Hepatic stellate cell (primary cell): ENCODE measurements at places on chromosomes 2 and 18.

DNA sequence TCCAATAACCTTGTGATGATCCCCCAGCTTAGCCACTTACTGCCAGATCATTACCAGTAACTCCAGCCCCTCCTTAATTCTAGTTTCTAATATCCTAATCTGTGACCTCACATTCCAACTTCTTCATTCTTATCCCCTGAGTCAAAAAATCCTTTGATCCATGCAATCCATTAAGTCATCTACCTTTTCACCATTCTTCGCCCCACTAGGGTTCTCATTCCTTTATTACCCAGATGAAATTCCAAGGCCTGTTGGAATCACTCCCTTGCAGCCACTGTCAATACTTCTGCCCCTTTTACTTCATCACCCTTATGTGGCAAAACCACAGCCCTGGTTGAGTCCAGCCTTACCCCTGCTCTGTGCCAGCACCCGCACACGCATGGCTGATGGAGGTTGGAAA is 20.3 kb upstream of the IL36G start:
- DNase-seq, result no peak

DNA sequence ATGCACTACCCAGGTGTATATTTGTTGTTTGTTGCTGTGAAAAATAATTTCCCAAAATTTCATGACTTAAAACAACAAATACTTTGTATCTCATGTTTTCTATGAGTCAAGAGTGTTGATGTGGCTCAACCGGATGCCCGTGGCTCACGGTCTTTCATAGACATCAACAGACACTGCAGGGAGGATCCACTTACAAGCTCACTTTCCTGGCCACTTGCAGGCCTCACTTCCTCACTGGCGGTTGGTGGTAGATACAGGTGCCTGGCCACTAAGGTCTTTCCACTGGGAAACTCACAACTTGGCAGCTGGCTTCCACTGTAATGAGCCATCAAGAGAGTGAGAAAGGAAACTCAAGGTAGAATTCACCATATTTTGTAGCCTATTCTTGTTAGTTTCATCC is 662.9 kb downstream of the IRS1 start:
- no peak for DNase-seq

GRCh38 chr2:14907014-14907612 is 274.6 kb downstream of the LRATD1 start:
- DNase-seq, result no peak

DNA sequence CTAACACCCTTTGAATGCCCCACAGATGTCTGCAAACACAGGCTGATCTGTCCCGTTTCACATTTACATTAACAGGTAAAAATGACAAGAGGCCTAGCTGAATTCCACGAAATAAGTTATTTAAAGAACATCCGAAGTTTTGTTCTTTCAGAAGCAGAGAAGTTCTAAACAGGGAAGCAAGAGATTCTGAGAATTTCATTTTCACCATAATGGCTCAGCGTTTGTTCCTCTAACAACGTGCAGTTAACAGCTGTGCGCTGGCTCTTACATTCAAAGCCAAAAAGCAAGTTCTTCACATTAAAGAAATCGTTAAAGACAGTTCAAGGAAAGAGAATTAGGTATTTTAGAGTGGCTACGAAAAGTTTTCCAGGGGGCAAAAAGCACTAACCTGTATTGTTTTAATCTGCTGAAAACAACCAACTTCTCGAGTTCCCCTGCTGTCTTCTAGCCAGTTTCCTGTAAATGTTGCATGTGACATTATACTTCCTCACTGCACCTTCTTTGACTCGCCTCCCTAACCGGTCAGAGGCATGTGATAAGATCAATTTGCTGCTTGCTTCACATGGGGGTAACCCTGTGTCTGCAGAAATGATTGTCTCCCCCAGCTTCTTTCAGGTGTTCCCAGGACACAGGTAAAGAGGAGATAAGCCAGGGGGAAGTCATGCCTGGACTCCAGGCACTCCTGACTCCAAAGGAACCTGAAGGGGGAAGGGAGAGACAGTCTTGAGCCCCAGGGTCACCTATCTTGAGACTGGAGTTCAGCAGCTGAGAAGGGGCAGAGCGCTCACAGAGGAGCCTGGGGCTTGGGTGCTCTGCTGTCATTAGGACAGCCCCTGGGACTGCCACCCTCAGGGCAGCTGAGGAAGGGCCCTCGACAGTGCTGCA is 36.8 kb upstream of the WIPF1 start:
- DNase-seq, result no peak

DNA sequence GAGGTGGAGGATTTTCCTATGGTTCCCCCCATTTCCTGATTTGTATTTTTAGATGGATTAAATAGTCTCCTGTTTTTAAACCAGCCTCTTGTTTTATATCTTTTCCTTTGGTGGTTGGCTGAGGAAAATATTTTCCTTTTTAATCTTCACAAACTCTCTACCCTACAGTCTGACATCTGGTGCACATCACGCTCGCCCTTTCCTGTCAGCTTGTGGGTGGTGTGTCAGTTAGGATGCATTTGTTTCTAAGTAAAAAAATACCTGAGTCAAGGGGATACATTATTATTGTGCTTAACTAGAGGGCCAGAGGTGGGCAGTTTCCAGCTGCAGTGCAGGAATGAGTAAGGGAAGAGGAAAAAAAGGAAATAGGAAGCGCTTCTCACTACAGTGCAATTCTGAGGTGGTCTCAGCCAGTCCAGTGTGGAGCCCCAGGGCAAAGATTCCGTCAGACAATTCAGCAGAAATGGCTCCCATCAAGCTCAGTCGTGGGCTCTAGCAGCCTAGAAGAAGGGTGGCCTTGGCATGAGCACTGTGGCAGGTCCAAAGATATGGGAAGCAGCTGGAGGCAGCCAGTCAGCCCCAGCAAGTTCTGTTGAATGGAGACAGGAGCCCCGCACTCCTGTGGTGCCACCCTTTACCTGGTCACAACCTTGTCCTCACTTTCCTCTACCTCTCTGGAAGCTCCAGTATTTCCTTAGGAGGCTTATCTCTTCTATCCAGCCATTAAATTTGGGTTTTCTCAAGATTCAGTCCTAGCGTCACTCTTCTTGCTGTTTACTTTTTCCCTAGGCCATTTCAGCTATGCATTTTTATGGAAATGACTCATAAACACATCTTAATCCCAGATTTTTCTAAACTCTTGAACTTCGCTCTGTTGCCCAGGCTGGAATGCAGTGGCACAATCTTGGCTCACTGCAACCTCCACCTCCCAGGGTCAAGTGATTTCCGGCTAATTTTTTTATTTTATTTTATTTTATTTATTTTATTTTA is 18.5 kb downstream of the SFTPB start:
- DNase-seq, result peak; percentile 65

GRCh38 chr2:95574506-95574905 is 17.3 kb upstream of the TRIM43 start:
- DNase-seq, result no peak

DNA sequence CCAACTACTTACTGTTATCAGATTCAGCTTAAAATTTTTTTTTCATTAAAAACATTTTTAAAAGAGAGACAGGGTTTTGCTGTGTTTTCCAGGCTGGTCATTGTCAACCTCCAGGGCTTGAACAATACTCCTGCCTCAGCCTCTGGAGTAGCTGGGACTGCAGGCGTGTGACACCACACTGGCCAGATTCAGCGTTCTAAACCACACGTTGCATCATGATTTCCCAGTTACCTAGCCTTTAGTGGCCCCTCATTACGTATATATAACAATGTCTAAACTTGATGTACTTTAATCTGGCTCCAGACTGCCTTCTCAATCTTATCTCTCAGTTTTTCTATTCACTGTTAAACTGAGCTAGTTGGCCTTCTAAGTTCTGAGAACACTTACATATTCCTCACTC is 89.6 kb downstream of the COMMD1 start:
- DNase-seq, result no peak
